Mesangial cell (primary cell): ENCODE measurements at places on chromosomes 5 and 9. TPM values are rescaled to one million over a fixed set of nuclear protein-coding genes. Genes with fewer than 3 reads are reported as not detected.

The DMRTA1 gene
- 1.3 and 1.9 TPM in 2 replicates for total RNA-seq

The ATOSB gene
- total RNA-seq = 20.7 and 24.0 TPM in 2 replicates

The FOXD4L3 gene
- total RNA-seq = not detected in 2 replicates

The CCIN gene
- 0.63 and 1.6 TPM in 2 replicates for total RNA-seq

The ACTL7A gene
- total RNA-seq = not detected in 2 replicates

The SERINC5 gene
- 10.6 and 24.1 TPM in 2 replicates for total RNA-seq

The PNPLA7 gene
- 0.16 and 2.3 TPM in 2 replicates for total RNA-seq

The TNC gene
- total RNA-seq = 103 and 213 TPM in 2 replicates

The WWC1 gene
- 27.7 and 56.5 TPM in 2 replicates for total RNA-seq

The BTNL8 gene
- total RNA-seq = not detected in 2 replicates

The ANKRD31 gene
- under 0.01 TPM in 1 of 2 replicates, not detected in the other for total RNA-seq

The CXCL14 gene
- 3.3 TPM in 1 of 2 replicates, not detected in the other for total RNA-seq

The DIRAS2 gene
- total RNA-seq = 3.4 and 9.8 TPM in 2 replicates

The CDC20B gene
- not detected in 2 replicates for total RNA-seq

The CCL19 gene
- total RNA-seq = not detected in 2 replicates

The SPINK4 gene
- total RNA-seq = not detected in 2 replicates

The PRXL2C gene
- total RNA-seq = 9.8 and 10.6 TPM in 2 replicates

The PDLIM4 gene
- total RNA-seq = 171 and 182 TPM in 2 replicates

The SELENOP gene
- 0.65 and 1.3 TPM in 2 replicates for total RNA-seq

The ATP6V0E1 gene
- total RNA-seq = 101 and 102 TPM in 2 replicates

The LRRC26 gene
- total RNA-seq = 0.16 TPM in 1 of 2 replicates, not detected in the other

The TRPM3 gene
- under 0.01 and 0.63 TPM in 2 replicates for total RNA-seq

The ARAP3 gene
- total RNA-seq = 6.0 and 7.2 TPM in 2 replicates

The GCNT4 gene
- total RNA-seq = 0.65 and 1.1 TPM in 2 replicates

The ADGRD2 gene
- not detected in 2 replicates for total RNA-seq

The GAS1 gene
- 9.1 and 29.4 TPM in 2 replicates for total RNA-seq

The USP20 gene
- total RNA-seq = 7.5 and 16.7 TPM in 2 replicates

The ADAMTSL2 gene
- total RNA-seq = under 0.01 and 0.25 TPM in 2 replicates

The PTPA gene
- 165 and 314 TPM in 2 replicates for total RNA-seq

The PPP2R2B gene
- total RNA-seq = 6.7 and 11.5 TPM in 2 replicates

The CCDC171 gene
- 0.98 and 1.8 TPM in 2 replicates for total RNA-seq

The PCDHGB2 gene
- 0.65 and 2.5 TPM in 2 replicates for total RNA-seq

The ACTBL2 gene
- total RNA-seq = 6.7 and 16.5 TPM in 2 replicates

The CATSPER3 gene
- 0.13 and 0.16 TPM in 2 replicates for total RNA-seq

The HMMR gene
- total RNA-seq = 1.0 and 39.9 TPM in 2 replicates

The UGT3A2 gene
- not detected in 2 replicates for total RNA-seq

The WNK2 gene
- 0.13 and 0.33 TPM in 2 replicates for total RNA-seq

The SHISAL2B gene
- total RNA-seq = not detected in 2 replicates

The PKD2L2 gene
- not detected in 2 replicates for total RNA-seq

The SIGMAR1 gene
- total RNA-seq = 156 and 253 TPM in 2 replicates

The TTC16 gene
- under 0.01 TPM in 1 of 2 replicates, not detected in the other for total RNA-seq
